ENCODE measurements at places on chromosomes 2 and 18.

GRCh38 chr2:19725392-19725791 lies 176.4 kb downstream of the TTC32 start:
- DNase-seq: no peak

GRCh38 chr18:2223849-2224248 lies 347.5 kb downstream of the METTL4 start:
- peak; percentile 56 for DNase-seq

- DNase-seq: no peak
Observed at GRCh38 chr2:46067501-46068305, 229.5 kb upstream of the EPAS1 start.

DNA sequence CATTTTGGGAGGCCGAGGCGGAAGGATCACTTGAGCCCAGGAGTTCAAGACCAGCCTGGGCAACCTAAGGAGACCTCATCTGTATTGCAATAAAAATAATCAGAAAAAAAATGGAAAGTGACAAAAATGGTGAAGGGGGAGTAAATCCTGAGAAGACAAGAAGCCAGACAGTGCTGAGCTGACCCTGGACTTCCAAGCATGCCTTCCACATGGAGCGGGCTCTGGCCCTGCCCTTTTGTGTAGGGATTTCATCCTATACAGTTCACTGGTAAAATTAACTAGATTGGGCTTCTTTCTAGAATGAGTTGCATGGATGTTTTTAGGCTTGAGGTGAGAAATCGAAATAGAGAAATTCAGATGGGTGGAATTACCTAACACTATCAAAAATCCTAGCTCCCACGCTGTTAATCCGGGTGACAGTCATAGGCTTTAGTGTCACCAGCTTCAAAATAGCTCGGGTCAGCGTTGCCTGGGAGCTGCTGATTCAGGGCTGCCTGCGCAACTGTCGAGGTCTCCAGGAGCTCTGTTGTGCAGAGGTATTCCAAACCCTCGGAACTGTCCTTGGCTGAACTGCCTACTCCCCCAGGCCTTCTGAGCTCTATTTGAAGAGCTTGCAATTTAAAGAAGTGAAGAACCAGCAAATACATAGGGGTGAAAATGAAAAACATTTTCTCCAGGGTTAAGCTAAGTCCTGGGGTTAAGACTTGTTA lies 21.5 kb upstream of the ZNF532 start:
- peak; percentile 88 for DNase-seq

DNA sequence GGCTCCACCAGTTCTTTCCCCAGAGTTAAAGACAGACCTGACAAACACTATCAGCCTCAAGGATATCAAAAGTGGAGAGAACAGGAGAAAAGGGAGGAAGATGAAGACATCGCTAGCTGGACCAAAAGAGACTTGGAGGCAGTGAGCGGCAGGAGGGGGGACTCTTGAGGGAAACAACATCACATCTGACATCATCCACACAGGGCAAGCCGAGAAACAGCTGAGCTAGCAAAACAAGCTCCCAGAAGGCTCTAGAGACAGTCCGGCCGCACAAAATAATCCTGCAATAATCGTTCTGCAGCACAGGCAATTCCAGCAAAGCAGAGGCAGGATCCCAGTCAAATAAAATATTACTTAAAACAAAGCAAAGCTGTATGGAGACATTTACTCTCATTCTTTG lies 239.8 kb downstream of the EN1 start:
- no peak for DNase-seq

DNA sequence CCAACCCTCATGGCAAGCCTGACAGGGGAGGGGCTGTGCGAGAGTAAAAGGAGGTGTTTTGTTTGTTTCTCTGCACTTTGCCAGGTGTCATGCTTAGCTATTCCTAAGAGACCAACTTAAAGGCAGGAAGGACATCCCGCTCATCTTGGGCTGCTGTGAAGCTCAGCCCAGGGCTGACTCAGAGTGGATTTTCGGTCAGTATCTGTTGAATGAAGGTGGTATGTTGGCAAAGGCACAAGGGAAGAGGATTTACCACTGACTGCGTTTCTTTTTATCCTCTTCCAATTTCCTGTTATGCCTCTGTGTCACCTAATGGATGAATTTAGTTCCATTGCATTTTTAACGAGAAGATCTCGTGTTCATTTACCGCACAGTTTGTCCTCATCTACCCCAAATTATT lies 18.9 kb downstream of the TRPM8 start:
- no peak for DNase-seq

- no peak for DNase-seq
Observed at GRCh38 chr2:168039881-168040280, 207.5 kb downstream of the STK39 start.

DNA sequence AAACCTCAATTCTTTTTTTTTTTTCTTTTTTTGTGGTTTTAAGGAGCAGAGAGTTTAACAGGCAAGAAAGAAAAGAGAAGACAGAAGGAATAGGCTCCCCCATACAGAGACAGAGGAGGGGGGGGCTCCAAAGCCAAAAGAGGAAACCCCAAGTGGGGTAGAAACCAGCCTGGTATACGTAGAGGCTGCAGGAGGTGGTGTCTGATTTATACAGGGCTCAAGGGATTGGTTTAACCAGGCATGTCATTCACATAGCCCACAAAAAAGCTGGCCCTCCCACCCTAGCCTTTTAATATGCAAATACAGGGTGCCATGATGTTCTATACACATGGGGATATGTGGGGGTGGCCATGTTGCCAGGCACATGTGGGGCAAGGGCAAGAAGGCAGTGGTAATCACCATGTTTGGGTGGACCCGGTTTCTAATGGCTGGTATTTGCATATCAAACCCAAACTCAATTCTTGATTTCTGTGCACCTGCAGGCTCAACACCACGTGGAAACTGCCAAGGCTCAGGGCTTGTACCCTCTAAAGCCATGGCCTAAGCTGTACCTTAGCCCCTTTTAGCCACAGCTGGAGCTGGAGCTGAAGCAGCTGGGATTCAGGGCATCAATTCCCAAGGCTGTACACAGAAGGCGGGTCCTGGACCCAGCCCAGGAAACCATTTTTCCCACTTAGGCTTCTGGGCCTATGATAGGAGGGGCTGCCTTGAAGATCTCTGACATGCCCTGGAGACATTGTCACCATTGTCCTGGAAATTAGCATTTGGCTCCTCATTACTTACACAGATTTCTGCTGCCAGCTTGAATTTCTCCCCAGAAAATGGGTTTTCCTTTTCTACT lies 170.3 kb downstream of the MAIP1 start:
- DNase-seq: no peak
